ENCODE measurements at places on chromosomes 7 and 10.

DNA sequence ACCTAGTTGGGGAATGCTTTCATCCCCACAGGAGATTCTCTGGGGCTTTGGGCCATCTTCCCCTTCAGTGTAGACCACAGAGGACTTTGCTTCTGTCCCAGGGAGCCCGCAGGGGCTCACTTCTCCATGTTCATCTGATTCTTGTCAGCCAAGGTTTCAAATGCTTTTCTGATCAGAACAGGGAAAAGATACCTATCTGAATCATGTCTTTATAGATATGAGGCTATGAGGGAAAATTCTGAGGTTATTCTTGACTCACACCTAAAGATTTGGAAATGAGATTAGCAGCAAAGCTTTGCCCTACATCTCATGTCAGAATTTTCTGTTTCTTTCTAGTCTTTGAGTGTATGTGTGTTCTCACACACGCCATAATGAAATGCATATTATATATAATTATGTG lies 53.3 kb downstream of the FIGNL1 start:
- DNase-seq = no peak

- DNase-seq = no peak
Measured at GRCh38 chr10:48300556-48300955, 5.9 kb upstream of the MAPK8 start.

GRCh38 chr7:2412587-2413201 lies 9.3 kb downstream of the CHST12 start:
- no peak for DNase-seq

GRCh38 chr7:43469051-43469450 lies 113.9 kb upstream of the STK17A start:
- no peak for DNase-seq
